Mammary epithelial cell (primary cell): ENCODE measurements at places on chromosomes 1 and 21.

DNA sequence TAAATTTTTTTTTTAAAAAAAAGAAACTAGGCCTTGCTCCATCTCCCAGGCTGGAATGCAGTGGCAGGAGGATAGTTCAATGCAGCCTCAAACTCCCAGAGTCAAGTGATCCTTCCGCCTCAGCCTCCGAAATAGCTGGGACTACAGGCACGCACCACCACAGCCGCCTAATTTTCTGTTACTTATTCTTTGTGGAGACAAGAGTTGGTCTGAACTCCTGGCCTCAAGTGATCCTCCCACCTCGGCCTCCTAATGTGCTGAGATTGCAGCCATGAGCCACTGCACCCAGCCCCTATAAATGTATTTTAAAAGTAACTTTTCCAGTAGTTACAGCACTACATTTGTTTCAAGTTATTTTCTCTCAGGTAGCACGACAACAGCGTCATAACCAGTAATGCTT is 2.3 kb downstream of the BRWD1 start:
- DNase-seq = no peak

GRCh38 chr1:183918589-183918988 is 113.7 kb downstream of the RGL1 start:
- DNase-seq = no peak

DNA sequence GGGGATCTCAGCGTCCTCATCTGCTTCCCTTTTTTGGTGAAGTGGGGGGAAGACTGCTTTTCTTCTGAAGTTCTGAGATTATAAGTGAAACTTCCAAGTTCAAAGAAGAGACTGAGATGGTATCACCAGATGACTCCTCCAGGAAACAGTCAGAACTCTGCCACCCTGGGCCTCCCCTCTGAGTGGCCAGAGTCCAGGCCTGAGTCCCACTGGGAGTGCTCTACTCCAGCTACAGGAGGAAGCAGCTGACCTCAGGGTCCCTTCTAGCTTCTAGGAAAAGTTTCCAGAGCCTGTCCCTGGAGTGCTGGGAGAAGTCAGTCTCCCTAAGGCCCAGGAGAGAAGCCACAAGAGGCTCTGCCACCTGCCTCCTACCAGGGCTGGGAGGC is 104.7 kb downstream of the CASZ1 start:
- no peak for DNase-seq

GRCh38 chr21:33441489-33442477 is 38.0 kb downstream of the TMEM50B start:
- peak; percentile 96 for DNase-seq

DNA sequence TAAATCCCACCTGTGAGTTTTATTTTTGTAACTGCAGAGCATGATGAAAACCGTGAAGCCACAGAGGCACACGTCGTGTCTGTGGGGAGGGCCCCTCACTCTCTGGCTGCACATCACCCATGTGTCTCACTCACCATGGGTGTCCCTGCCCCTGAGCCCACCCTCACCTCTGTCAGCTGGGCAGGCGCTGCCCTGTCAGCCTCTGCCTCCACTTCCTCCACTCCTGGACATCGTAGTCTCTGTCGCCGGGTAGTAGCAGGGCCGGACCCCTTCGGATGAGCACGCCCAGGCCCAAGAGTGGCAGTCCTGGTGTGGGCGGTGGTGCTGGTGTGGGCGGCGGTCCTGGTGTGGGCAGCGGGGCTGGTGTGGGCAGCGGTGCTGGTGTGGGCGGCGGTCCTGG is 37.3 kb downstream of the COL18A1 start:
- no peak for DNase-seq

- DNase-seq = no peak
Observed at GRCh38 chr1:244760471-244760870, 75.0 kb upstream of the COX20 start.

- DNase-seq = peak; percentile 46
Observed at GRCh38 chr1:145918992-145919939, 749 bp upstream of the PEX11B start.

DNA sequence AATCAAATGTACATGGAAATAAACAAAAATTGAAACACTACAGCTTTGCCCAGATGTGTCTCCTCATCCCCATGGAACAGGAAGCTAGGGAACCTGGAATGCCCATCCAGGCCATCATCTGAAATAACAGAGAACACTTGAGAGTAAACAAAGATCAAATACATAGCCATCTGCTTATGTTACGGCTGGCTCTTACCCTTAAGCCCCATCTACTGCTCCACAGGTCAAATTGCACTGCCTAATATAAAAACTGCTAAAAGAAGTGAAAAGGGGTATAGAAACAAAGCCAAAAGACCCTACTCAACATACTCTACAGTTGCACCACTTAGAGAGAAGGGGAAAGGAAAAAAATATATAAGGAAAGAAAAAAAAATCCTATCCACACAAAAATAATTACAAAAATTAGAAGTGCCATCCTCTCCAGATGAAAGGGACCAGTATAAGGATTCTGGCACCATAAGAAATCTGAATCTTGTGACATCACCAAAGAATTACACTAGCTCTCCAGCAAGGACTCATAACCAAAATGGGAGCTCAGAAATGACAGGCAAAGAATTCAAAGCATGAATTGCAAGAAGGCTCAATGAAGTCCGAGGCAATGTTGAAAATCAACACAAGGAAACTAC is 26.9 kb downstream of the OR6Y1 start:
- DNase-seq = peak; percentile 2

GRCh38 chr1:66747501-66747900 is 4.8 kb upstream of the DYNLT5 start:
- no peak for DNase-seq

GRCh38 chr1:100353988-100354387 is 1.7 kb downstream of the CDC14A start:
- DNase-seq = peak; percentile 44

GRCh38 chr1:160307118-160307791 is 22.3 kb upstream of the PEX19 start:
- DNase-seq = no peak

DNA sequence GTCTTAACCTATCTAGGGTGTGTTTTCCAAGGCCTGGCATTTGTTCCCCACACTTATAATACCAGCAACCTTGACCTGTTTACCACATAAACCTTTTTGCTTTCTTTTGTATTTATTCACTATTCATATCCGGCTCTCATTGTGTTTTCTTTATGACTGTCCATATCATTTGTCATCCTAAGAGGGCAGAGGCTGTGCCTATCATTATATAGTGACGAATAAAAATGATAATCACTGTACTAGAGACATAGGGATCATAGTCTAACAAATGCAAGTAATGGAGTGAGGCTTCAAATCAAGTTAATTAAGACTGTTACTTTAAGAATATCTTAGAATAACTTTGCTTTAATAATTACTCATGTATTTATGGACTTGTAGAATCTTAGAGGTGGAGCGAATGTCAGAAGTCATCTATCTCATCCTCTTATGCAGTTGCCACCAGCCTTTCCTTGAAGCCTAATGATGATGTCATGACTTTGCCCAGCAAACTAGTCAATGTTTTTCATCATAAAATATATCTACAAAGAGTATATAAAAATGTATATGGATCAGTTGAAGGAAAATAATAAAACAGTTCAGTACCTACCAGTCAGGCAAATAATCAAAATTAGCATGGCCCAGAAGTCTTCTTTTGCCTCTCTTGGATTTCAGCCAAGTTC is 4.7 kb upstream of the ETV3 start:
- no peak for DNase-seq

DNA sequence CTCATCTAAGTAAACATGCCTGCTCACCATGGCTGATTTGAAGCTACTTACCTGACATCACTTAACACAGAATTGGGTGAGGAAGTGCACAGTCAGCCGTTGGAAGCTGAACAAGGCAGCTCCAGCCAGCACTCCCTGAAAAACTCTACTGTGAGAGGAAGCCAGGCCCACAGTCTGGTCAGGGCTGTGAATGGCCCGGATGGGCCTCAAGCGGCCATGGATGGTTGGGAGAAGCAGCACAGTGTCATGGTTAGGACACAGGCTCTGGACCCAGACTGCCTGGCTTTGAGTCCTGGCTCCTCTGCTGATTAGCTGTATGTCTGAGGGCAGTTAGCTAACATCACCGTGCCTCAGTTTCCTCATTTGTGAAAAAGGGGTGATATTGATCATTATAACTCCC is 267.8 kb downstream of the GRIK3 start:
- DNase-seq = no peak

GRCh38 chr1:41558761-41559171 is 74.3 kb upstream of the EDN2 start:
- no peak for DNase-seq

DNA sequence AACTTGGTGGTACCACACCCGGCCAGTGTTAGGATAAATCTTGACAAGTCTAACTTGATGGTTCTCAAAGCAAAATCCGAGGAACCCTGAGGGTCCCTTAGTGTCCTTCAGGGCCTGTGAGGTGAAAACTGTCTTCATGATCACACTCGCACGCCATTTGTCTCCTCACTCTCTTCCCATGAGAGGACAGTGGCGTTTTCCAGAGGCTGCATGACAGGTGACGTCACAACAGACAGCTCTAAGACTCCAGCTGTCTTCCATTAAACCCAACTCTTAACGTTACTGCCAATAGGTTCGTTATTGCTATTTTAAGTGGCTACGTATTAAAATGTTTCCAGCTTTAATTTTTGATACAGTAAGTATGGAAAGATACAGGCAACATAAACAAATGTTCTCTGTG is 13.8 kb downstream of the CFAP74 start:
- no peak for DNase-seq

- no peak for DNase-seq
Observed at GRCh38 chr1:42370876-42371549, 9.6 kb upstream of the RIMKLA start.

GRCh38 chr1:203649551-203649998 is 22.9 kb downstream of the ATP2B4 start:
- DNase-seq = peak; percentile 78

- DNase-seq = no peak
Observed at GRCh38 chr21:39984286-39984991, 117.2 kb downstream of the PCP4 start.

- DNase-seq = no peak
Observed at GRCh38 chr1:167669209-167670124, 39.4 kb downstream of the RCSD1 start.

- no peak for DNase-seq
Observed at GRCh38 chr1:233606813-233607212, 7.1 kb upstream of the KCNK1 start.

DNA sequence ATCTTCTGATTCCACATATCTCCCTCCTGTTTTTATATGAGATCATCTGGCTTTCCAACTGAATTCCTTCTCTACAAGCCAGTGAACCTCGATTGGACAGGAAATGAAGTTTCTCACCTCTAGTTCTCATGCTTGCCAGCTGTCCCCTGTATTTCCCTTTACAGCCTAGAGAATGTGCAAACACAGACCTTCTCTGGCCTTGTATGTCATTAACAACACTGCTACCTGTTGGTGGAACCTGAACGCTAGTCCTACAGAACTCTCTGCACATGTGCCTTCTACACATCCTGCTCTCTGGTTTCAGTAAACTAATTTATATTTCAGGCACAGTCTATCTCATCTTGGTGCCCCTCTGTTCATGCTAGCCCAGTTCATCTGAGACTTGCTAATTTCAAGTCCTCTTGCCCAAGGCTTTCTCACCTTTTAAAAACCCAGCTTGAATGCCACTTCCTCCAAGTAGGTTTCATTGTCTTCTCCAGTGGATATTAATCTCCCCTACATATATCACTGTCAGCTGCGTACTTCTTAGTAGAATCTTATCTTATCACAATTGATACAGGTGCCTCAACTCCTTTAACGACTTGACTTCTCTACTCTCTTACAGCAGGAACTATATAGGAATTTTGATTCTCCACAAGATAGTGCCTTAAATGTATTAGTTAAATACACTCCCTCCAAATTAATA is 549.9 kb downstream of the PLPP3 start:
- DNase-seq = no peak

DNA sequence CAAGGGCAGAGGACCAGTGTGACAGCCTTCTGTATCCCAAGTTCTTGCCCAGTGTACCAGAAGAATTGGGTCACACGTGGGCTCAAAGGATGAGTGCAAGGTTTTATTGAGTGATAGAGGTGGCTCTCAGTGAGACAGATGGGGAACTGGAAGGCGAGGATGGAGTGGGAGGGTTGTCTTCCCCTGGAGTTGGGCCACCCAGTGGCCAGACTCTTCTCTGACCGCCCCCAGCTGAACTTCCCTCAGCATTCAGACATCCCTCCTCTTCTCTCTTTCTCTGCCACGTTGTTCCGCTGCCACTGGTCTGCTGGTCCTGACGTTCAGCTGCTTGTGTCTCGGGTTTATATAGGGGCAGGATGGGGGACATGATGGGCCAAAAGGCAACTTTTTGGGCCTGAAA is 150.1 kb upstream of the IVNS1ABP start:
- DNase-seq = no peak

GRCh38 chr1:220336391-220337031 is 64.3 kb upstream of the RAB3GAP2 start:
- peak; percentile 80 for DNase-seq

DNA sequence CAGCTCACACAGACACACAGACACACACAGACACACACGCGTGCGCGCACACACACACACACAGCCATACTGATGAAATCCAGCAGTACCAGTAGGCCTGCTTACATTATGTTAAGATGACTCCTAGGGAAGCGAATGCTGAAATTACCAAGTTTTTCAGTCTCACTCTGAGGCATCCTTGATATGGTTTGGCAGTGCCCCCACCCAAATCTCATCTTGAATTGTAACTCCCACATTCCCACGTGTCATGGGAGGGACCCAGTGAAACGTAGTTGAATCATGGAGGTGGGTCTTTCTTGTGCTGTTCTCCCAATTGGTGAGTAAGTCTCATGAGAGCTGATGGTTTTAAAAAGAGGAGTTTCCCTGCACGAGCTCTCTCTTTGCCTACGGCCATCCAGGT is 64.1 kb downstream of the TIAM1 start:
- DNase-seq = no peak

DNA sequence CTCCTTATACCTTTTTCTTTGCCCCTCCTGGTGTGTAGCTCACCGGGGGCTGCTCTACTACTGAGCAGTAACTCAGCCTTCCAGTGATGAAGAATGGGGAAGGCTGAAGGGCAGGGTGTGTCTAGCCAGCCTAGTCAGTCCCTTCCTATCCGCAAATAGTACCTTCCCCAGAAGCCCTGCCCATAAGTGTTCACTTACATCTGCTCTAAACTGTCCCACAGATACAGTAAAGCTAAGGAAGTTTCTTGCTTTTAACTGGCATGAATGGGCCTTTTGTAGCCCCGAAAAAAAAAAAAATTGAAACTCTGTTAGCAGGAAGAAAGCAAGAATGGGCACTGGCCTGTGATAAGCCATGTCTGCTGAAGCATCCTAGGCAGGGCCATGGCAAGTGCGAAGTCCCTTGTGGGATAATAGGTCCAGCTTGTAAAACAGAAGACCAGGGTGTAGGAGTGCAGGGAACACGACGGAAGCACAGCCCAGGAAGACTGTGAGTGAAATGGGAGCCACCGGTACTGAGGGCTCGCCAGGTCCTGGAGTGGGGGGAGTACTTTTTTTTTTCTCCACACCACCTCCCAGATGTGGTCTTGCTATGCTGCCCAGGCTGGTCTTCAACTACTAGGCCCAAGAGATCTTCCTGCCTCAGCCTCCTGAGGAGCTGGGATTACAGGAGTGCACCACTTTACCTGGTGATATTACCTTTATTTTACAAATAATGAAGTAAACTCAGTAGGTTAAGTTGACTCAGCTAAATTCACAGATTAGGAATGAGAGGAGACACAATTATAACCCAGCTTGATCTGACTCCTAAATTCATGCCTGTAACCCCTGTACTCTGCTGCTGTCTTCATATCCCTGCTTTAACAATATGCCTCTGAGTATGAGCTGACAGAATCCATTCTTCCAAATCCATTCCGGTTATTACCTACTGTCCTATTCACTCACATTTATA is 347.5 kb downstream of the SMYD3 start:
- peak; percentile 24 for DNase-seq

- DNase-seq = no peak
Observed at GRCh38 chr1:10637834-10638558, 158.4 kb downstream of the CASZ1 start.
